Vagina (tissue), 2 donors: ENCODE measurements at places on chromosomes 1 and 21. TPM values are rescaled to one million over a fixed set of nuclear protein-coding genes. Genes with fewer than 3 reads are reported as not detected.

GRCh38 chr1:193325771-193326170, 139.4 kb upstream of the B3GALT2 start:
- no peak for DNase-seq
- no peak overlapping the region for H3K27ac ChIP-seq
- H3K4me3 ChIP-seq: no peak overlapping the region
- H3K36me3 ChIP-seq: no peaks in the 10 kb centered on the region
- H3K27me3 ChIP-seq: no peaks in the 10 kb centered on the region

GRCh38 chr21:42161956-42162681, 56.8 kb upstream of the ABCG1 start:
- H3K4me3 ChIP-seq: no peak overlapping the region
- no peaks in the 10 kb centered on the region for H3K36me3 ChIP-seq
- H3K27me3 ChIP-seq: no peaks in the 10 kb centered on the region
- no peak overlapping the region for H3K27ac ChIP-seq
- no peaks in the 10 kb centered on the region for H3K4me1 ChIP-seq

- H3K4me1 ChIP-seq: no peaks in the 10 kb centered on the region
- no peak for DNase-seq
- no peaks in the 10 kb centered on the region for H3K36me3 ChIP-seq
- no peak overlapping the region for H3K4me3 ChIP-seq
- no peaks in the 10 kb centered on the region for H3K27me3 ChIP-seq
Measured at GRCh38 chr1:78126506-78126905, 80.7 kb downstream of the GIPC2 start.

DNA sequence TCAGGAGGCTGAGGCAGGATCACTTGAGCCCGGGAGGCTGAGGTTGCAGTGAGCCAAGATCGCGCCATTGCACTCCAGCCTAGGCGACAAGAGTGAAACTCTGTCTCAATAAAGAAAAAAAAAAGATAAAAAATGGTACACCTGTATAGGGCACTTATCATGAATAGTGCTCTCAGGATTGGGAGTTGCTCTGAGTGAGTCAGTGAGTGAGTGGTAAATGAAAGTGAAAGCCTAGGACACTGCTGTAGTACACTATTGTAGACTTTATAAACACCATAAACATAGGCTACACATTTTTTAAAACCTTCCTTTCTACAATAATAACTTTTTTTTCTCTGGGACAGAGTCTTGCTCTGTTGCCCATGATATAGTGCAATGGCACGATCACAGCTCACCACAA, 16.8 kb downstream of the PHTF1 start:
- H3K27me3 ChIP-seq: no peaks in the 10 kb centered on the region
- H3K4me3 ChIP-seq: no peak overlapping the region
- no peaks in the 10 kb centered on the region for H3K36me3 ChIP-seq

- H3K4me1 ChIP-seq: peaks cover 22% of the 10 kb centered on the region
- no peak for DNase-seq
- no peak overlapping the region for H3K4me3 ChIP-seq
- no peak overlapping the region for H3K27ac ChIP-seq
Measured at GRCh38 chr1:221392453-221392852, 349.4 kb downstream of the DUSP10 start.

GRCh38 chr21:25708467-25709065, 26.1 kb downstream of the ATP5PF start:
- DNase-seq: no peak
- no peaks in the 10 kb centered on the region for H3K27me3 ChIP-seq
- no peak overlapping the region for H3K27ac ChIP-seq
- H3K36me3 ChIP-seq: no peaks in the 10 kb centered on the region
- H3K4me3 ChIP-seq: no peak overlapping the region

DNA sequence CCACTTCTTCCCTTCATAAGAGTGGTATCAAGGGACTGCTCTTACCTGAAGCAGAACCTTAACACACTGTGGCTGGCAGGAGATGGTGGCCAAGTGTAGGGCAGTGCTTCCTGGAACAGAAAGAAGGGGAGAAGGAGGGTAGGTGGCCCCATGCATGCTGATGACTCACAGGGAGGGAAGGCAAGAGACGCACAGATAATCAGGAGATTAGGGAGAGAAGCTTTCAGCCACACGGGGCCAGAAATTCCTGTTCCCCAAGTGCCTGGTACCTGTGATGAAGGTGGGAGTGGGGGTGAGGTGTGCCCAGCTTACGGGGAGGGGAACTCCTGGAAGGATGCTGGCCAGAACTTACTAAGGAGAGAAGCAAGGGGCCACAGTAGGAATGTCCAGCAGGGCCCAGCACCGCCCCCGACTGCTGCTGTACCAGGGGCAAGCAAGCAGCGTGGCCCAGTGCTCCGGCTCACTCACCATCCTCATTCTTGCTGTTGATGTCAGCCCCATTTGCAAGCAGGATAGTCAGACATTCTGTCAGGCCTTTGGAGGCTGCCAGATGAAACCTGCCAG, 7.7 kb downstream of the ANKRD35 start:
- peaks cover 5% of the 10 kb centered on the region for H3K4me1 ChIP-seq
- H3K36me3 ChIP-seq: no peaks in the 10 kb centered on the region
- peak overlapping the region; percentile 57 for H3K27ac ChIP-seq
- H3K4me3 ChIP-seq: no peak overlapping the region
- H3K27me3 ChIP-seq: no peaks in the 10 kb centered on the region

DNA sequence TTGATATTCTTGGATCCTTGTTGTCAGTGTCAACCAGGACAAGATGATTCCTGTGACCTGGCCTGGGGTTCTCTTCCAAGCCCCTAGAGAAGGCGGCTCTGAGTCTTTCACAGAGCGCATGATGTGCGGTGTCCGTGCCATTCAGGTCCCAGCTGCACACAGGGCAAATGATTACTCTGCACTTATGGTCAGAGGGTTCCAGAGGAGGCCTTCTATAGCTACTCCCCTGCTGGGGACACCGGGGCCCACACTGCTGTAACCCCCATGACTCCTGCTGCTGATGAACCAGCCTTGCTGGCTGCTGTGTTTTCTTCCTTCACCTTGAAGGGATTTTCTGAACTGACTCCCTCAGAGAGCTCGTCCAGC, 1.5 kb downstream of the PTGFRN start:
- peaks cover 52% of the 10 kb centered on the region for H3K4me1 ChIP-seq
- no peaks in the 10 kb centered on the region for H3K27me3 ChIP-seq
- peak overlapping the region; percentile 61 for H3K4me3 ChIP-seq
- peak overlapping the region; percentile 84 for H3K27ac ChIP-seq
- DNase-seq: peak; percentile 52
- H3K36me3 ChIP-seq: no peaks in the 10 kb centered on the region

DNA sequence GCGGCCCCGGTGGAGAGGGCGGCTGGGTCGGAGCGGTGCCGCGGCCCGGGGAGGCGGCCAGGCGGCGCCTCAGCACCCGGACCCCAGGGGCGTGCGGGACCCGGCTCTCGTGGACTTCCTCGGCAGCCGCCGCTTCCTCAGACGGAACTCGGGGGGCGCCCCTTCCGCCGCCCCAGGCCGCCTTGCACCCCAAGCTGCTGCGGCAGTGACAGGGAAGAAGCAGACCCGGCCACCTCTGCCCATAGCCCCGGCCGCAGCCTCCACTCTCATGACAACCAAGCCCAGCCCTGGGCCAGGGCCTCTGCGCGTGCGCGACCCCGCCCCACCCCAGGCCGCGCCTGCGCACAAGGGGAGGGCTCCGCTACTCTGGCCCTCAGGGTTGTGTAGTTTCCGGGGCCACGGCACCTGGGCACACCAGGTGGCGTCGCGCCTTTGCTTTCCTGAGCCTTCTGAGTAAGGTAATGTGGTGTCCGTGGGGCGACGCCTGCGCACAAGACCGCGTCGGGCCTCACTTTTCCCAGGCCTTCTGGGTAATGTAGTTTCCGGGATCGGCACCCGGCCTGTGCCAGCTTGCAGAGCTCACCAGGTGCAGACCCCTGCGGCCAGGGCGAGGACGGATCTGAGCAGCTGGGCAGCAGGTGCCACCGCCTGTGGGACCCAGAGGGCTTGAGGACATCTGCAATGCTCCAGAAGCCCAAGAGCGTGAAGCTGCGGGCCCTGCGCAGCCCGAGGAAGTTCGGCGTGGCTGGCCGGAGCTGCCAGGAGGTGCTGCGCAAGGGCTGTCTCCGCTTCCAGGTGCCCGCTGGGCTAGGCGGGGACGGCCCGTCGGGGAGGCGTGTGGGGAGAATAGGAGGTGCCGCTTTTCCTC, at the start of the genes CEP104 and DFFB:
CEP104 (minus strand) TSS at position 289 of the 868 bp plus-strand sequence. CDS start 4,804 bp downstream, outside the sequence.
DFFB (plus strand) TSS at position 554 of the 868 bp plus-strand sequence; CDS start at position 682, 128 bp downstream.
- H3K27ac ChIP-seq: peak within 1 kb of the TSS; percentile 65
- peak within 1 kb of the TSS; percentile 96 for H3K4me3 ChIP-seq
- no peaks in the 10 kb centered on the region for H3K36me3 ChIP-seq
- H3K27me3 ChIP-seq: no peaks in the 10 kb centered on the region
- peak; percentile 99 for DNase-seq
- peaks cover 35% of the 10 kb centered on the region for H3K4me1 ChIP-seq

DNA sequence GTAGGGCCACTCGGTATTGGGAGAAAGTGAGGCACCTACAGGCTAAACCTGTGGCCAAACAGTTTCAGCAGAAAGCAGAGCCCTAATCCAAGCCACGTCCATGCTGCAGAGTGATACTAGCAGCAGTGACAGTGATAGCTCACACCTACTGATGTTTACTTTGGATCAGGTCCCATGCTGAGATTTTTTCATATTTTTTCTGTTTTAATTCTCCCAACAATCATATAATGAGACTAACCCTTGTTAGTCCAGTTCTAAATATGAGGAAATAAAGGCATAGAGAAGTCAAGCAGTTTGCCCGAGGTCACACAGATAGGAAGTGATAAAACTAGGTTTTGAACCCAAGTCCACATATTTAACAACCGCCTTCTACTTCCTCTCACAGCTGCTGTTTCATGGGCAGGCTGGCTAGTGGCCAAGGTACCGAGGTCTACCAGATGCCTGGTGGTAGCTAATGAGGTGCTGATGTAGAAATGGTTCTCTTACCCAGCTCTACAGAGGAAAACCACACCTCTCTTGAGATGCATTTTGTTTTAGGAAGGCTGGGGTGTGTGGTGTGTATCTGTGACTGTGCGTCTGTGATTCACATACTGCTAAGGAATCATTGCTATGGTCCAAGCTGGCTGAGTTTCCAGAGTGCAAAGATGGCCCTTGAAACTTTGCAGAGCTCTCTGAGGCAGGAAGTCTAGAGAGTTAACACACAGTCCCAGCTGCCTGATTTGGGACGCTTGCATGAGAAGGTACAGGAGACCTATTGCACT, 80.3 kb upstream of the ARTN start:
- peaks cover 13% of the 10 kb centered on the region for H3K4me1 ChIP-seq
- peak; percentile 42 for DNase-seq
- H3K27ac ChIP-seq: no peak overlapping the region
- no peaks in the 10 kb centered on the region for H3K27me3 ChIP-seq
- H3K36me3 ChIP-seq: no peaks in the 10 kb centered on the region
- no peak overlapping the region for H3K4me3 ChIP-seq

- H3K36me3 ChIP-seq: no peaks in the 10 kb centered on the region
- no peak for DNase-seq
- H3K27me3 ChIP-seq: no peaks in the 10 kb centered on the region
Measured at GRCh38 chr1:10867138-10867721, 70.8 kb upstream of the CASZ1 start.

GRCh38 chr21:39317134-39318090, 4.0 kb upstream of the BRWD1 start:
- H3K27ac ChIP-seq: no peak overlapping the region
- no peak for DNase-seq
- H3K4me3 ChIP-seq: no peak overlapping the region
- H3K27me3 ChIP-seq: no peaks in the 10 kb centered on the region

- H3K36me3 ChIP-seq: no peaks in the 10 kb centered on the region
- H3K27ac ChIP-seq: peak overlapping the region; percentile 33
- no peaks in the 10 kb centered on the region for H3K27me3 ChIP-seq
- no peak for DNase-seq
- peaks cover 77% of the 10 kb centered on the region for H3K4me1 ChIP-seq
Measured at GRCh38 chr1:26287811-26288210, 7.9 kb downstream of the SH3BGRL3 start.

DNA sequence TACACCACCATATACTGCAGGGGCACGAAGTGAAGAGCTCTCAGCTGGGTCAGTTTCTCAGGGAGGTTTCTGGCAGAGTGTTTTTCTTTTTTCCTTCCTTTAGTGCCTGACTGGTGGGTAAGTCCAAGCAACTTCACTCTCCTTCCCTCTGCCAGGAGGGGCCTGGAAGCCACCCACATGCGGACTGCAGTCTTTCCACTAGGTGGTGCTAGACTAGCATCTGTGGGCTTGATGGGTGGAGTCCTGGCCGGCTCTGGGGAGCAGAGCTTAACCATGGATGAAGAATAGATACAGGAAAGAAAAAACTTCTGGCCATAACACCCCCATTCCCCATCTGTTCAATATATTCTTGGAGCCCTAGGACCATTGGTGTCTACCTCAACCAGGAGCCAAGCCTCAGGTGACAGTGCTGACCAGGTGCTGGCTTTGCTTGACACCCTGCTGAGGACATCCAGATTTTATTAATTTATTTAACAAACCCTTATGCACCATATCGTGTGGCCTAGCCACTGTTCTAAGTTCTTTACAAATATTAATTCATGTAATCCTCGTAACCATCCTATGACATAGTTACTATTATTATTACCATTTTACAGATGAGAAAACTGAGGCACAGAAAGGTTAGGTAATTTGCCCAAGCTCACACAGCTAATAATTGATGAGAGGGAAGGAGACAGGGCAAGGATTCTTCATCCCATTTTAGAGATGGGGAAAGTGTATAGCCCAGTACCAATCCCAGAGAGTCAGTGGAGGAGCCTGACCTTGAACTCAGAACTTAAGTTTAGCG, 126.7 kb upstream of the CSF3R start:
- no peaks in the 10 kb centered on the region for H3K4me1 ChIP-seq
- H3K27me3 ChIP-seq: no peaks in the 10 kb centered on the region
- no peak overlapping the region for H3K4me3 ChIP-seq
- H3K27ac ChIP-seq: no peak overlapping the region

GRCh38 chr1:145997016-145997717, 788 bp upstream of the TXNIP start:
- H3K27ac ChIP-seq: peak overlapping the region; percentile 96
- DNase-seq: no peak
- peaks cover 64% of the 10 kb centered on the region for H3K4me1 ChIP-seq
- no peaks in the 10 kb centered on the region for H3K27me3 ChIP-seq

DNA sequence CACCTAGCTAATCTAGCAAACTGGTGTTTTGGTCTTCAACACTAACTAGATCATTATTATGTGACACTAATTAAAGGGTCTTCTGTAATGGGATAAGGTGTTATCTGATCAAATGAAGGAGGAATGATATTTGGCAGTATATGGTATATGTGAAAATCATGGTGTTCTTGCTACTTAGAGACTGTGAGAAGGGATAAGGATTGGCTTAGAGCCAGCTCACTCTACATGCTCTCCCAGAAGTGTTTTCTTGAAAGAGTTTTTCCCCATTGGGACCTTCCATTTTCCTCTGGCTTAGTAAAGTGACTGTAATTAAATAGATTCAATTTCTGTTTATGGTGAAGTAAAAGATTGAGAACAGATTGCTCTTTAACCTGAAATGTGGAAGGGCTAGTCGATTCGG, 71.2 kb upstream of the RGL1 start:
- no peak for DNase-seq
- H3K4me3 ChIP-seq: no peak overlapping the region
- H3K36me3 ChIP-seq: no peaks in the 10 kb centered on the region
- no peaks in the 10 kb centered on the region for H3K27me3 ChIP-seq

- H3K36me3 ChIP-seq: no peaks in the 10 kb centered on the region
- no peaks in the 10 kb centered on the region for H3K27me3 ChIP-seq
- H3K4me1 ChIP-seq: peaks cover 22% of the 10 kb centered on the region
- peak overlapping the region; percentile 71 for H3K4me3 ChIP-seq
Measured at GRCh38 chr1:147598621-147599361, 57.5 kb downstream of the BCL9 start.

GRCh38 chr1:112881742-112882127, 74.3 kb downstream of the SLC16A1 start:
- no peak for DNase-seq
- peaks cover 5% of the 10 kb centered on the region for H3K4me1 ChIP-seq
- H3K4me3 ChIP-seq: no peak overlapping the region
- H3K27me3 ChIP-seq: no peaks in the 10 kb centered on the region
- no peaks in the 10 kb centered on the region for H3K36me3 ChIP-seq

LAD1 gene
- total RNA-seq: 91.8 TPM

PDPN gene
- 43.7 TPM for total RNA-seq

RAD54L gene
- 8.1 TPM for total RNA-seq

GREM2 gene
- 1.2 TPM for total RNA-seq

C1QC gene
- 128 TPM for total RNA-seq

LCE2A gene
- total RNA-seq: not detected

TRIM63 gene
- total RNA-seq: not detected

UBASH3A gene
- 6.4 TPM for total RNA-seq
